ENCODE measurements at places on chromosomes 13 and 19.

DNA sequence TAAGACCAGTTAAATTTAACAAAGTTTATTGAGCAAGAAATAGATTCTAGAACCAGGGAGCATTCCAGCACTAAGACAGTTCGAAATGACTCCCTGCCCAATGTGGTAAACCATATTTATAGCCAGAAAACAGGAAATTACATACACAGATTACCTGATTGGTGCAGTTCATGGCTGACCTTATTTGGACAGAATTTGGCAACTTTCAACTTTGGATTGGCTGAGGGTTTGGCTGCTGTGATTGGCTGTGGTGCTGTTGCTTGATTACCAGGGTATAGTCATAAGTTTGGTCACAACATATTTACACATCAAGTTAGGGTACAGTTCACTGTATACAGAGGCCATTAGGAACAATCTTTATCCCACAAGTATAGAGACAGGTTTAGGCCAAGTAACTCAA, 984.8 kb upstream of the MIR17HG start:
- no peak for DNase-seq

GRCh38 chr13:91347996-91348905, 764 bp downstream of the MIR17HG start:
- DNase-seq = peak; percentile 79

GRCh38 chr19:7705387-7706187, 3.7 kb upstream of the FCER2 start:
- peak; percentile 68 for DNase-seq

- no peak for DNase-seq
Observed at GRCh38 chr13:112819111-112819510, 129.3 kb downstream of the ATP11A start.

- no peak for DNase-seq
Observed at GRCh38 chr13:107767119-107767518, 448.2 kb downstream of the LIG4 start.

DNA sequence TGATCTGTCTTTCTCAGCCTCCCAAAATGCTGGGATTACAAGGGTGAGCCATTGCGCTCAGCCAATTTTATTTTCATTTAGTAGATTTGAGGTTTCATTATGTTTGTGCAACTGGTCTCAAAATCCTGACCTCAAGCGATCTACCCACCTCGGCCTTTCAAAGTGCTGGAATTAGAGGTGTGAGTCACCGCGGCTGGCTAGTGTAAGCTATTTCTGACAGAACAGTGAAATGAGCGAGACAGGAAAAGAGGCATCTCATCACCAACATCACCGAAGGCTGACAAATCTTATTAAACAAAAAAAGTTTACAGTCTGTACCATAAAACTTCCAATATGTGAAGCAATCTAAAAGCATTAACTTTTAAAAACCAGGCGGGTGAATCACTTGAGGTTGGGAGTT, 12.2 kb upstream of the ZNF888 start:
- no peak for DNase-seq

DNA sequence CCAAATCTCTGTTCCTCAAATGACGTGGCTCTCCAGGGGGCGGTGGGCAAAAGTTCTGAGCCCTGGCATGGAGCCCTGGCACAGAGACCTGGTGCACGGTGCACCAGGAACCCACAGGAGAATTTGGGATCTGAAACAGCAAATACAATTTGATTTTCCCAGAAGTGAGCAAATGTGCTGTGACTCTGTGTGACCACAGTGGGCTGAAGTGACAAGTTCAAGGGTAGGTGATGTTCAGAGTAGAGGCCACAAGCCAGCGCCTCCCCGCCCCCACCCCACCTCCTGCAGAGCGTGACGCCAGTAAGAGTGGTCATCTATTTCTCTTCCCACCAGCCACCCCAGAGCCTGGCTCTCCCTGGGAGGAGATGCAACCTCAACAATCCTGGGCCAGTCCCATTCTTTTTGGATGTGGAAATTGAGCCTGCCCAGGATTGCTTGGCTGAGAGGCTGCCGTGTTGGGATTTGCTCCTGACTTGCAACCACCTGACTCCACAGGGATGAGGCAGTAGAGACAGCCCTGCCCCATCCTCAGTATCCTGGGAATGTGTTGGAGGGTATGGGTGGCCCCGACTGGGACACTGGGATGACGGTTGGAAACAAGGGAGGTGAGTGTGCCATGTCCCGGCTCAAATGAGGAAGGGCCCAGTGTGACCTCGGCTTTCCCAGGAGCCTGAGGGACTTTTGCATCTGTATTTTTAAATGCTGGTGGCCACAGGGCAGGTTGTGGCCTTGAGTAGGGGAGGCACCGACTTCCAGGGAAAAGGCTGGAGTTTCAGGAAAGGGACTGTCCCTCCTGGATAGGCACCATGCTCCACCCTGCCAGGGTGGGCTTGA, 11.1 kb upstream of the BCL3 start:
- no peak for DNase-seq

DNA sequence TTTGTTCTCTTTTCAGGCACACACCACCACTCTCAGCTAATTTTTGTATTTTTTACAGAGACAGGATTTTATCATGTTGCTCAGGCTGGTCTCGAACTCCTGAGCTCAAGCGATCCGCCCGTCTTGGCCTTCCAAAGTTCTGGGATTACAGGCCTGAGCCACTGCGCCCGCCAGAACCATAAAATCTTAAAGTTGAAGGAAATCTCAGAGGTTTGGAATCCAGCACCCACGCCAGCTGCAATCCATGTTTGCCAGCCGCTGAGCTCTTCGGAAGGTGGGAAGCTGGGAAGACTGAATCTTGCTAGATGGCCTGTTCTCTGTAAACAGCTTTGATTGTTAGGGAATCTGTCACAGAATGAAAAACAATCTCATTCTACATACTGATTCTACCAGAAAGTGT, 38.5 kb downstream of the SPATA13 start:
- DNase-seq = no peak

DNA sequence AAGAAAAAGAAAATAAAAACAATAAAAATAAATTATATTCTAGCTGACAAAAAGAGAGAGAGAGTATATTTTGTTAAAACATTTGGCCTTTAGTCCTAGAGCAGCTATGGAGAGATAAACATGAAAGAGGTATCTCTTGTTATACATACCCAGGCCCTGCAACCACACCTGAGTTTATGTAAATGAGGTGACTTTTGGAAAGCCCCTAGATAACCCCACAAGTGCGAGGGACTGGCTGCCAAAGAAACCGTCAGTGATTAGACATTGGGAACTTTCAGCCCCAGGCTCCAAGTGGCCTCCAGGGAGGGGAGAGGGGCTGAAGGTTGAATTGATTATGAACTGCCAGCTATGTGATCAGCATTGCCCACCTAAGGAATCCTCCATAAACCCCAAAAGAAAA, 2.1 kb upstream of the NLRP7 start:
- no peak for DNase-seq

GRCh38 chr19:50952910-50953309, at the start of gene KLK5:
Gene KLK5 (minus strand): TSS chr19:50953038. CDS start chr19:50952657, 381 bp downstream.
- DNase-seq = no peak

DNA sequence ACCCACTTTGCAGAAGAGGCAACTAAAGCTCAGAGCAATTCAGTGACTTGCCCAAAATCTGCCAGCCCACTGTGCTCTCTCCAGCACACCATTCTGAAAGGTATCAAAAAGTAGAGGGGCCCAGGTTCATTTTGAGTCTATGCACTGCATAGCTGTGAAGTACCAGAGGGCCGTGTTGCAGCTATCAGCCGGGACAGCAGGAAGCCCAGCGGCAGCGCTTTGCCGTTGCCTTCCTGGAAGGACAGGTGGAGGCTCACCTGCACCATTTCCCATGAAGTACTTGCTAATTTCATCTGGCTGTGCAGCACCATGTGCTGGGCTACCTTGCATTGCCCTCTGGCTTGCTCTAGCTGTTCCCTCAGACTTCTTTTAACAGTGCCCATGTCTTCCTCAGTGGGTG, 2.7 kb upstream of the SERPINE3 start:
- no peak for DNase-seq

DNA sequence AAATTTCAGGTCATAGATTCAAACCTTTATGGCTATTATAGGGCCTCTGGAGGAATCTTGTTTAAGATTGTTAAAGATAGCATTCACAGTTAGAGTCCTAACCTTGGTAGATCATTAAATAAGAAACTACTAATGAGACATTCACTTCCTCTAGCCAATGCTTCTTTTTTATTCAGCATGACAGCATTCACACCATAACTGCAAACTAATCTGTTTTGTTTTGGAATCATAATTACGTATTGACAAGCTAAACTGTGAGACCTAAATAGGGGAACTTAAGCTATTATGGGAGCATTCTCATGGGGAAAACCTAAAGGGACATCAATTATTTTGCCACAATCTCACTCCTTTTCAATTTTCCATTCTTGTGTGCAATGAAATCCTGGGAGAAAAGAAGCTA, 653.8 kb downstream of the PCDH9 start:
- no peak for DNase-seq

- no peak for DNase-seq
Observed at GRCh38 chr13:99044764-99045163, 66.9 kb upstream of the DOCK9 start.

DNA sequence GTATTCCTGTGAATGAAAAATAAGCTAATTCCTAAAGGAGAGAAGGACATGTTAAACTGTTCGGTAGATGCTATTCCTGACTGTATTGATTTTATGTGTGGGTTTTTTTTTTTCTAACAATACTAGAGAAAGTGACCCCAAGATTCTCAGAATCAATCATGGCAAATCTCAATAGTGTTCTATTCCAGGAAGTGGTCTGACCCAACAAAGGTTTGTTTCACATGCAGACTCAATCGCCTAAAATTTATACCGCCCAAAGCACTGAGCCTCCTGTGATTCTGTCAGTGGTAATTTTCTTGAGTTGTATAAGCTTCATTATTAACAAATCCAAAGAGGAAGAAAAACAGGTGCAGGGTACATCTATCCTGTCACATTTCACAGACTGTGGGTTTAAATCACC, 293.7 kb downstream of the SUCLA2 start:
- DNase-seq = no peak

GRCh38 chr19:7993560-7993959, 11.9 kb downstream of the ELAVL1 start:
- DNase-seq = no peak

DNA sequence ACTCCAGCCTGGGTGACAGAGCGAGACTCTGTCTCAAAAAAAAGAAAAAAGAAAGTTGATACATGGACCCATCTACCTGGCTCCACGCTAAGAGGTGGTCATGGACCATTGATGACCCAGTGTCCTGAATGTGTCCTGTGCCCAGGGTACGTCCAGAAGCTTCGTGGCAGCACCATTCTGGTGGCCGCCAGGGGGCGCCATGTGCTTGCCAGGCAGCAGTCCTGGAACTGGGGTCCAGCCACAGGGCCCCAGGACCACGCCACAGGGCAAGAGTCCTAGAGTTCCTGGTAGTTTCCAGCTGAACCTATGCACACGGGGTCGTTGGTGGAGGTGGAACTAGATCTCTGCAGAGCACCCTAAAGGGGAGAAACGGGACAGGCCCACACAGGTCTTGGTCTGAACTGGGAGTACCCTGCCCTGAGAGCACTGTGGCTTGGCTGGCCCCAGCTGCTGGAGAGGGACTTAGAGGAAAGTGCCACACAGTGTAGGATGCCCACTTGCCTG, 19.9 kb upstream of the FBXO27 start:
- peak; percentile 61 for DNase-seq

GRCh38 chr13:61833228-61833627, 417.6 kb upstream of the PCDH20 start:
- no peak for DNase-seq

GRCh38 chr19:28736528-28736927, 476.4 kb downstream of the UQCRFS1 start:
- DNase-seq = no peak

DNA sequence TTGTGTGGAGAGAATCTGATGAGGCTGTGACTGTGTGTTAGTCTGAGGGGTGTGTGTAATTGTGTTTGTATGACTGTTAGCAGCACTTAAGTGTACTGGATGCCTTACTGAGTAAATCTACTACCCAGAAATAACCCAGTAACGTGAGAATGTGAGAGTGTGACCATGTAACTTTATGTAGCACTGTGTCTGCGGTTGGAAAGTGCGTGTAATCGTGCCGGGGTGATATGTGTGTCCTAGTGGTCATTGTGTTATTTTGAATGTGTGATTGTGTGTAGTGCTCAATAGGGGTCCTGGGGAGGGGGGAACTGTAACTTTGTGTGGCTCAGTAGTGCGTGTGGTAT, 550 bp downstream of the ZNF383 start:
- DNase-seq = no peak

GRCh38 chr13:58254943-58255342, 623.4 kb downstream of the PCDH17 start:
- no peak for DNase-seq

DNA sequence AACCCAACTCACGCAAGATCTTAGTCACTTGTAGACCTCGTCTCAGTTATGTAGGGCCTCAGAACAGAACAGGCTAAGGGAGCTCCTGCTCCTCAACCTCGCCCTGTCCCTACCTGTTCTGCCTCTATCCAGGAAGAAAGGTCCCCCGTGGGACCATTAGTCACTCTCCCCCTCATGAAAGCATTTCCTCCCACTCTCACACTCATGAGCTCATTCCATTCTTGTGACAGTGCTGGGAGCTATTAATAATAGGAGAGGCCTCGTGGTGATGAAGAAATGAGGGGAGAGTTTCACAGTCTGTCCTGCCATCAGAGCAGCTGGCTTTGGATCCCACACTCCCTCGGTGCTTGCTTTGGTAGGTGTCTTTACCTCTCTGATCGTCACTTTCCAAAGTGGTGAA, 10.2 kb downstream of the PPP2R1A start:
- no peak for DNase-seq

GRCh38 chr19:13024126-13024950, 29.1 kb downstream of the NFIX start:
- DNase-seq = no peak

DNA sequence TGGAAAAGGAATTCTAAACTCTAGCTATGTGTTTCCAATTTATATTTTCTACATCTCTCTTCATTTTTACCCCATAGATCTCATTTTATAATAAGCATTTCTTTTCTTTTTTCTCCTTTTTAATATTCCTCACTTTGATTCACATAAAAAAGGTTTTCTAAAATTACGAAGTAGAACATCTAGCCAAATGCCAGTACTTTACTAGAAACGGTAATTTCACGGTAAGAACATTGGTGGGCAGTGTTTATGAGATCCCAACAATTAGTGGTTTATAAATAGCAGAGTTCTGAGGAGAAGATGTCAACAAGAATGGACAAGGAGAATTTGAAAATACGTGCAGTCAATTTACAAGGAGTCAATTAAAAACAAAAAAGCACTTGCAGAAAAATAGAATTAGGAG, 94.8 kb downstream of the PCDH9 start:
- no peak for DNase-seq
